ENCODE measurements at places on chromosomes 2 and 18.

- peak; percentile 55 for DNase-seq
These were observed 92.8 kb downstream of the MARCHF4 start for GRCh38 chr2:216279459-216279858.

DNA sequence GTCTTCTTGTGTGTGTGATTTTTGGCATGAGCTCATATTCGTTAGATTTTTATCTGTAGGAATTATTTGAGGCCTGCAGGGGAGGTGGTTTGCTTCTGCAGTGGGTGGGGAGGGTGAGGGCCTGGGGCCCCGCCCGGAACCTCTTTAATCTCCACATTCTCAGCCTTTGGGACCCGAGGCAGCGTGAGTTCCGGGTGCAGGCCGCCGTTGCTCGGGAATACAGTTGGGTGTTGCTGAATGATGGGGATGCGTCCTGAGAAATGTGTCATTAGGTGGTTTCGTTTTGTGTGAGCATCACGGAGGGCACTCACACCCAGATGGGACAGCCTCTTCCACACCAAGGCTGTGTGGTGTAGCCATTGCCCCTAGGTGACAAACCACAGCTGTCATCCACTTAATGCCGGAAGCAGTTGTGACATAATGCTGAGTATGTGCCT, 13.7 kb upstream of the GAL3ST2 start:
- DNase-seq, result no peak

DNA sequence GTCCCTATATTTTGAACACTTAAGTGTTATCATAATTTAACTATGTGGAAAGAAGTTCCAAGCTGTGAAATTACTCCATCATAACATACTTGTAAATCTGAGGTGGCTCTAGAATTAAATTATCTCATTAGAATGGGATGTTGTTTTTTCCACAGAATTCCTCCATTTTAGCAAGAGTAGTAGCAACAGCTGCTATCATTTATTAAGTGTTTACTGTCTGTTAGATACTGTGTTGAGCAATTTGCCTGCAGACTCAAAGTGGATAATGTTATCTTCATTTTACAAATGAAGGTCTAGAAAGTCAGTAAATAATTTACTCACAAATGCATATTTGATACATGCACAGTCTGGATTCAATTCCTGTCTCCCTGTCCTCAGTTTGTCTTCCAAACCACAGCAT, 504.8 kb upstream of the NRP2 start:
- DNase-seq, result no peak

DNA sequence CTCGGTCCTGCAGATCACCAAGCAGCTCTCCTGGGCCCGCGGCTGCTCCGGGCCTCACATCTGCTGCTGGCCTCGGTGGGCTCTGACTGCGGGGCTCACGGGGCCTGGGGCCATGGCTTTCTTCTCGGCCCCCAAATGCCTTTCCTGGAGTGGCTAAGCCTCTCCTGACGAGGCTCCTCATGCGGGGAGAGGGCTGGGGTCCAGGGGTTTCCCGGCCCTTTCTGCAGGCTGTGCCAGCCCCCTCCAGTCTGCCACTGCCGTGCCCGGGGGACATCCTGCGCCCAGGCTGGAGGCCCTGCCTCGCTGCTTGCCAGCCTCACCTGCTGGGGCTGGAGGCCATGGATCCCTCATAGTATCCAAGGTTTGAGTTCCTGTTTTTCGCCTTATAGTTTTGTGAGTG, 23.8 kb downstream of the PRELID3A start:
- DNase-seq, result no peak

DNA sequence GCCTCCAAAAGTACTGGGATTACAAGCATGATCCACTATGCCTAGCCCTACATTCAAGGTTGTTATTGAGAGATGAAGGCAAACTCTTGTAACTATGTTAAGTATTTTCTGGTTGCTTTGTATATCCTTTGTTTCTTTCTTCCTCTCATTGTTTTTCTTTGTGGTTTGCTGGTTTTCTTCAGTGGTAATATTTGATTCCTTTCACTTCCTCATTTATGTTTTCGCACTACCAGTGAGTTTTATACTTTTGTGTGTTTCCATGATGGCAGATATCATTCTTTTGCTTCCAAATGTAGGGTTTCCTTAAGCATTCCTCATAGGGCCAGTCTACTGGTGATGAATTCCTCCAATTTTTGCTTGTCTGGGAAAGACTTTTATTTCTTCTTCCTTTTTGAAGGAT, 90.2 kb downstream of the NCK2 start:
- DNase-seq, result no peak

Measured in skeletal muscle cell (primary cell).